Vagina (tissue), 2 donors: ENCODE measurements at places on chromosomes 16 and 17.

DNA sequence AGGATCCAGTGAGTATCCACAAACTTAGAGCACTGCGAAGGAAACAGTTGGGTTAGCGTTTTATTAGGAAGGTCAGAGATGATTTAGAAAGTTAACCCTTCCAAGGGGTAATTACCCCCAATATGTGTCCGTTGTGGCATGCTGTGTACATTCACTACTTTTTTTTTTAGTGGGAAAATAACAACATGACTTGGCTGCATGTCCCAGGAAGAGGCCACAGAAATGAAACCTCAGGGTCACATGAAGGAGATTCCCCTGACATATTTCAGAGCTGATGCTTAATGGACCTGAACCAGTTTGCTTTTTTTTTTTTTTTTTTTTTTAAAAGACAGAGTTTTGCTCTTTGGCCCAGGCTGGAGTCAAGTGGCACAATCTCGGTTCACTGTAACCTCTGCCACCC, 167.5 kb downstream of the PRKCA start:
- DNase-seq = no peak

DNA sequence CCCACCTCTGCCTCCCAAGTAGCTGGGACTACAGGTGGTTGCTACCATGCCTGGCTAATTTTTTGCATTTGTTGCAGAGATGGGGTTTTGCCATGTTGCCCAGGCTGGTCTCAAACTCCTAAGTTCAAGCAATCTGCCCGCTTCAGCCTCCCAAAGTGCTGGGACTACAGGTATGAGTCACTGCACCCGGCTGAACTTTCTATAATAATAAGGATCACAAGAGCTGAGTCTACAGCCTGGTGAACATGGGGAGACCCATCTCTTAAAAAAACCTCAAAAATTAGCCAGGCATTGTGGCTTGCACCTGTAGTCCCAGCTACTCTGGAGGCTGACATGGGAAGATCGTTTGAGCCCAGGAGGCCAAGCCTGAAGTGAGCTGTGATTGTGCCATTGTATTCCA, 53.5 kb downstream of the WDR59 start:
- no peak for DNase-seq

- DNase-seq = no peak
These were observed 415 bp downstream of the ABCA5 start for GRCh38 chr17:69326377-69327059.

DNA sequence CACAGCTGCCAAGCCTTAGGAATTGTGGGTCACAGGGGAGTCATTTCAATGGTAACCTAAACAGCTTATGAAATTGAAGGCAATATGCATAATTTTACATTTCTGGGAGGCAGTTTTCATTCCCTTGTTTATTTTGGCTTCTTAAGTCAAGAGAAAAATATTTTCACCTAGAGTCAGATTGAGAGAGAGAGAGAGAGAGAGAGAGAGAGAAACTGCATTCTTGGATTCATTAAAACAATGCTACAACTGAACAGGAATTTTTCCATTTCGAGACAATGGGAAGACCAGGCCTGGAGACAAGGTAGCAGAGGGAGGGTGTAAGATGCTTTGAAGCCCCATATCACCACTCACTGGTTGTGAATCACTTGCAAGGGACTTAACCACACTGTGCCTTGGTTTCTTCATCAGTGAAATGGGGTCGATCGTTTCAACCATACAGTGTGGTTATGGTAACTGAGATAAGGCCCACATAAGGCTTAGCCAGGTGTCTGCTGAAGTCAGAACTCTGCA, 224.7 kb upstream of the IRX3 start:
- no peak for DNase-seq

DNA sequence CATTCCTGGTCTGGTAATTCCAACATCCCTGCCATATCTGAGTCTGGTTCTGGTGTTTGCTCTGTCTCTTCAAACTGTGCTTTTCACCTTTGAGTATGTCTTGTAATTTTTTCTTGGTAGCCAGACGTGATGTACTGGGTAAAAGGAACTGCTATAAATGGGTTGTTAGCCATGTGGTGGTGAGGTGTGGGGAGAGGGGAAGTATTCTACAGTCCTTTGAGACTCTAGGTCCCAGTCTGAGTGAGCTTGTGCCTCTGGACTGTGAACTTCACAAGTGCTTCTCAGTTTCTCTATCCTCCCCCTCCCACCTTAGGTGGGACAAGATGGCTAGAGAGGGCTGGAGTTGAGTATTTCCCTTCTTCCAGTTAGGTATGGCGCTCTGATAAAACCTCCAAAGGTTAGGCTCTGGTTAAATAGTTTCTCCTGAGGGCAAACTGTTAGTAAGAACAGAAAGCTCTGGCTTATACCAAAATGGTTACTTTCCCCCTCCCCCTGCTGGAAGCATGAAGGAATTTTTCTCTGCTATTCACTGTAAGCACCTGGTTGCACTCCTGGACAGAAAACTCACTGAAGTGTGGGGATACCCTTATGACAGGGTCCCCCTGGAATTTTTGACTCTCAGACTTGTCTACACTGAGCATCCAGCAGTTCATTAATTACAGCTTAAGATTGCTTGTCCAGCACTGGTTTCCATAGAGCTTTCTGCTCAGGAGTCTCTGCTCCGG, 87.8 kb downstream of the MARCHF10 start:
- no peak for DNase-seq

DNA sequence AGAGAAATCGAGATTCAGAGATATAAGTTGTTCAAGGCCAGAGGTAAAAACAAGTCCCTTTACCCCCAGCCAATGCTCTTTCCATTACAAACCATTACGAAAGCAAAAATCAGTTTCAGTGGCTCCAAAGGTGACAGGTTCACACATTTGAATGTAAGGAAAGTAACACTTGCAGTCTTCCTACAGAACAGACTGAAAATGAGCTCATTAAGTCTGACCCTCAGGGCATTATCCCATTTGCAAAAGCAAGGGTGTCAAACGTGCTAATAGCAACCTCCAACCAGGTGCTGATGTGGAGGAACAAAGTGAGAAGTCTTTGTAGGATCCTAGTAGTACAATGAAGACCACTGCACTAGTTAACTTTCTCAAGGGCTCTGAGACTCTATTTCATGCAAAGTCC, 65.2 kb downstream of the XPO6 start:
- DNase-seq = no peak

DNA sequence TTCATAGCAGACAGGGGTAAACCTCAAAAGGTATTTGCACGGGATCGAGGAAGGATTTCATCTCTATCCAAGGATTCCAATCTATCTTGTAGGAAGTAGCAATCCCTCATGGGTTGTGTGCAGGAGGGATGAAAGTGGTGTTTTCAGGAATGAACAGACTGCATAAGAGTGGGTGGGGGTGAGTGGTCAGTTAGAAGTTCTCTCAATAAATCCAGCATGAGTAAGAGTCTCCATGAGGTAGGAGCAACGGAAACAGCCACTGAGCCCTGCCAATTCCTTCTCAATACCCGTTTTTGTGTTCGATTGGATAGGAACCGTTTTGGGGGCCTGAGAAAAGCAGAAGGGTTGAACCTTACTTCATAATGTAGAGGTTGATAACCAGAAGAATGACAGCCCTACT, 375.6 kb downstream of the SOX9 start:
- DNase-seq = no peak

DNA sequence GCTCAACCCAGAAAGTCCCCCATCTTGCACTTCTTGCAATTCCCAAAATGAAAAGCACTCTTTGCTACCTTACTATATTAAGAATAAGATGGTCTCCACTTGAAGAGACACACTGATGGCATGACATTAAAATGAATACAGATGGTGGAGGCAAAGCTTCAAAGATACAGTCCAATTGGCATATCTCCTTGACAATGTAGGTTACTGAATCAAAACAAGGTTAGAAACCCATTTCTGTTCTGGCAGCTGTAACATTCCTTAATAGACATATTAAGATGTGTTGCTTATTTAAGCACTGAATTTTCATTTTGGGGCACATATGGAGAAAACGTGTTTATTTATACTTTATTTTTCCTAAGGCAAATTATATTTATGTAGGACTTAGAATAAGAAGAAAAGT, 1262.8 kb upstream of the CDH8 start:
- no peak for DNase-seq

DNA sequence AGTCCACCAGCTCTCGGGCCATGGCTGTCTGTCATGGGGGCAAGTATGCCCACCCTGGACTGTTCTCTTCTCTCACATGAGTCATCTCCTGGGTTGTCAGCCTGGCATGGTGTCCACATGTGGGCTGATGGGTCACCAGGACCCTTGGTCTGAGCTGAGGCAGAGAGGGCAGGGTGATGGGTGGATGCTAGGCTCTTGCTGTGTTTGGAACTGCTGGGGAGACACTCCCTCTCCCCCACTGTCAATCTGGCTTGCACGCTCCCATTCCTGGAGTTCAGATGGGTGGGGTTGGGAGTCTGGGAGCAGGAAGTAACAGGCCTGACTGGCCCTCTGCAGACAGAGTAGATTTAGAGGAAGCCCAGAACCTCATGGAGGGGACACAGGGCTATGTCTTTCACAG, 28.9 kb downstream of the KSR1 start:
- DNase-seq = no peak

DNA sequence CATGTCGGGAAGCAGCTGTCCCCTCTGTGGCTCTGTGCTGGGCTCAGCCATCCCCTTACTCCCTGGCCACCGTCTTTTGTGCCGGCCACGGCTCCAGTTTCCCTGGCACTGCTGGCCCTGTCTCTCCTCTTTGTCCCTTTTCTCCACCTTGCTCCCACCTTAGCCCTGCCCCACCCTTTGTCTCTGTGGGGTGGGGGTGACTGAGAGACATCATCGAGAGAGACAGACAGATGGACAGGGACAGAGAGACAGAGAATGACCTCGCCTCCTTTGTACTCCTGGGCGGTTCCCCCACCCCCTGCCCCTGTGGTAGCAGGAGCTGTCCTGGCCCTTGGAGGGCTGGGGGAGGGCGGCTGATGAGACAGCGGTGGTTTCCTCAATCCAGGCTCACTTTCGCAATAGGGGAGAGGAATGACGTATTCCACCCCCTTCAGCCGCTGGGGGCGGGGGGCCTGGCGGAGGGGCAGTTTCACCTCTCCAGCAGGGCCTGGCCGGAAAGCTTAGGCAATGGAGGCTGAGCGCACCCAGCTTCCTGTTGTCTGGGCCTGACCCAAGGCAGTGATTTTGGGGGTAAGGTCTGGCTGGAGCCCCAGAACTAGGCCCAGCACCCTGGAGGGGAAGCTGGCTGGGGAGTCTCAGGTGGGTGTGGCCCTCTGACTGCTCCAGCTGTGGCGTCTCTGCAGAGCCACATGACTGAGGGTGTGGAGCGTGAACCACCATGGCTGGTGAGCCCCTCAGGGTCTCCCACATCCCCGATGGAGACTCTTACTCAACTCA, 7.3 kb downstream of the FMNL1 start:
- peak; percentile 97 for DNase-seq

DNA sequence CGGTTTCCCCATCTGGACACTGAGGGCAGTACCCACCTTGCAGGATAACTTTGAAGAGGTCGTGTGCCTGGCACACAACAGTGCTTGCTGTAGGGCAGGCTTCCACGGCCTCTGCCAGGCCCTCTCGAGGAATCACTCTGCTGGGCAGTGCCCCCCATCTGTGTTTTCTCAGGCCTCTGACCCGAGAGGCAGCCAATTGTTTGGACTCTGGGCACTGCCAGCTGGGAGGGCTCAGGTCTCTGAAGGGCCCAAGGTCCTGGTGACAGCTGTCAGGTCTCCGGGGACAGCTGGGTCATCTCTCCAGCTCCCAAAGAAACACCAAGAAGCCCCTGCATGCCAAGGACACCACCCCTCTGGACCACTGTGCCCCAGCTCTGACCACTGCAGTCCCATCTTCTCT, 1.0 kb upstream of the RAB26 start:
- DNase-seq = no peak

- no peak for DNase-seq
These were observed 44.3 kb downstream of the SOCS3 start for GRCh38 chr17:78315355-78316114.

GRCh38 chr17:16304830-16305229, 48.4 kb downstream of the CENPV start:
- no peak for DNase-seq

GRCh38 chr17:12789481-12790248, at the start of gene ARHGAP44:
Gene ARHGAP44 (plus strand): TSS chr17:12789498. CDS start chr17:12789839, 341 bp downstream.
- no peak for DNase-seq

- DNase-seq = no peak
These were observed 21.8 kb upstream of the DNAI2 start for GRCh38 chr17:74252211-74252610.

DNA sequence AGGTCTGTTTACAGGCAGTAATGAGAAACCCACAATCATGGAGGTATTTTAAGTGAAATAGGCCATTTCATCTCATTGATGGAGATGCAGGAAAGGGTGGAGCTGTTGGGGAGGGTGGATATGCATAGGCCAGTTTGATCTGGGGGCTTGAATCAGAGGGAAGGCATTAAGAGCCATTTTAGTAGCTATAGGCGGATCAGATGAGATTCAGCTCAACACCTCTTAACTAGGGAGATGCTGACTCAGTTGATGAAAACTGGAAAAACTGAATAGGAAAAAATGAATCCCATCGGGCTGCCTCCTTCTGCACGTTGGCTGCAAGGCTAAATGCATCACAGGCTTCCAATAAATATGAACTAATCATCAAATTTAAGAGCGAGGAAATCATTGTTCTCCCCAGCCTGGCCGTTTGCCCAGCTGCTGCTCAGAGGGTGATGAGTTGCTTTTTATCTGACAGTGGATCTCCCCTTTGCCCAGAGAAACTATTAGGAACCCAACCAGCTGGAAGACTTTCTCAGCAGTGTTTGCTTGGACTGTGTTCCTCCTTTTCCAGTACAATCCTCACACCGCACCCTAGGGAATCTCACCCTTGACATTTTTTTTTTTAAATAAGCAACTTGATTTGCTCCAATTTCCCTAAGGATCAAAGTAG, 149.6 kb downstream of the SOX9 start:
- no peak for DNase-seq

DNA sequence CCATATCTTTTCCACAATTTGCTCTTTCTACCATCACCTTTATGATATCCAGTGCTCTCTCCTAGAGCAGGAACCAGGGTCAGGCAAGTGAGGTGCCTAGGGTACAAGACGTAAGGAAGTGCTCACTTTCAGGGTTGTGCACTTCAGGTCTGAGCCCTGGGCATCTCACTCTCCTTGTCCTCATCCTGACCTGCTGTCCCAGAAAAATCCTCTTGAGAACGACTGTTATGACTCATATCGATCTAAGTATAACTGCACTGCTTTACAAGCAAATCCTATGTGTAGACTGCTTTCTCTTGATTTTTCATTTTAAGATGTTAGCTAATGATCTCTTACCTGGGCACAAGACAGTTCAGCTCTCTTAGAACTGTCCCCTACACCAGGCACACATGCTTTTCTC, 100.1 kb downstream of the TMEM100 start:
- DNase-seq = no peak
